ENCODE measurements at places on chromosomes 1 and 21. TPM values are rescaled to one million over a fixed set of nuclear protein-coding genes. Genes with fewer than 3 reads are reported as not detected.

DNA sequence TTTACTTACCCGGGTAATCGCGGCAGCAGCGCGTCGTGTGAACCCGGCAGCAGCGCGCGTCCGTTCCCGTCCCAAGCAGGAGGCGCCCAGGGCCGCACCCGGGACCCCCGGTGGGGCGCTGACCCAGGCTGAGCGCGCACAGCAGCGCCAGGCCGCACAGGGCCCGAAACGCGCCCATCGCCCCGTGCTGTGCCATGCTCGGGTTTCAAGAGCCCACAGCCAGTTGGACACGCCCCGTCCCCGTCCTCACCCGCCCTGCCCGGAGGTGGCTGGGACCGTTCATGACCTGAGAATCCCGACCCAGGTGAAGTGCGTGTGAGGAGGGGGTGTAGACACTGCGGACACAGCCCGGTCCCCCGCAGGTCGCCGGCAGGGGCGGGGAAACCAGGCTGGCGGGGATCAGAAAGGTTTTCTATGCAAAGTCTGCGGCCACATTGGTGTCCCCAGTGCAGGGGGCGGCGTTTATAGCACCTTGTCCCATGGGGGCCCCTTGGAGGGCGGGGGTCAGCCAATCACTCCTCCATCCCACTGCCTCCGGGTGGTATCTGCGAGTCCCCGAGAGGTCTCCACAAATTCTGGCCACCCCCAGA is at the start of gene TNFRSF18:
TSS of gene TNFRSF18 (minus strand) at position 217 of the 590 bp plus-strand sequence. CDS start at position 196, 21 bp downstream.
- no peak for DNase-seq

GRCh38 chr1:51572365-51572764 is 44.5 kb upstream of the OSBPL9 start:
- no peak for DNase-seq

DNA sequence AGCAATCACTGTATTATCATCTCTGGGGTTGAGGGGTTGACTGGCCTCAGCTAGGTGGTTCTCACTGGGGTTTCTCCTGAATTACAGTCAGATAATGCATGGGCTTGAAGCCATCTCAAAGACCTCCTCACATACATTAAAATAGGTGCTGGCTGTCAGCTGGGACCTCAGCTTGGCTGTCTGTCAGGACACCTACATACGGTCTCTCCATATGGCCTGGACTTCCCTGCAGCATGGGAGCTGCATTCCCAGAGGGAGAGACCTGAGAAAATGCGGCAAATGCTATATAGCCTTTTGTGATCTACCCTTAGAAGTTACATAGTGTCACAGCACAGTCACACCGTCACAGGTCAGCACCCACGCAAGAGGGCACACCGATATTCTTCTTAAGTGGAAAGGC is 93.6 kb downstream of the TSEN15 start:
- DNase-seq: no peak

GRCh38 chr1:77347646-77348045 is 65.8 kb downstream of the AK5 start:
- peak; percentile 89 for DNase-seq

GRCh38 chr1:156581661-156582387 is 2.3 kb downstream of the TTC24 start:
- DNase-seq: no peak

DNA sequence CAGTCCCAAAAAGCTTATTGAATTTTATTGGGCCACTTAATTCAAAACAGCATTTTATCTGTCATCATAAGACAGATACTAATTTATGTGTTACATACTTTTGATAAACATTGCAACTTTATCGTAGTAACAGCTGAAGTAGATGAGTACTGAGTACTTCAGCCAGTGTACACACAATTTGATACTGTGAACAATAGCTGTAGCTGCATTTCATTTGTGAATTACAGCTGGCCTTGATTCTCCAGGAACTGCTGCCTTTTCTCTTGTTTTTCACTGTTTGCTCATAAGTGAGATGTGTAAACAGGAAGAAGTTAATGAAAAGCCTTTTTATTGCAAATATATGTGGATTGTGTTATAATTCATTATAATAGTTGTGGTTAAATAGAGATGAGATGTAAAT is 10.2 kb downstream of the UAP1 start:
- no peak for DNase-seq

The FOXD3 gene
- not detected for total RNA-seq

- DNase-seq: no peak
Measured at GRCh38 chr1:228276901-228277490, 69.2 kb downstream of the OBSCN start.

All from IMR-90 (cell line).